Activated naive CD4-positive, alpha-beta T cell treated with anti-CD3 and anti-CD28 coated beads, Interleukin-2, amount 50 U/mL, for 16 hours (primary cell): ENCODE measurements at places on chromosomes 3 and 15.

DNA sequence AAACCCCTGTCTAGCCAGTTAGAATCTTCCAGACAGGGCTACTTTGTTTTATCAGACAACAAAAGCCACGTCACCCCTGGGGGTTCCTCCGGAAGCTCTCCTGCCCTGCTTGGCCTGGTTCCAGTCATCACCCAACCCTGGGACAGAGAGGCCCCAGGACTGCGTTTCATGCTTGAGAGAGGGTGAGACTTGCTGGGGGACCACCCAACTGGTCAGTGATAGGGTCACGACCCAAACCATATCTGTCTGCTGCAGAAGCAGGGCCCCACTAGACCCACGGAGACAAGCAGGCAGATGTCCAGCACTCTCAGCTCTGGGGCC lies 1.2 kb downstream of the NT5DC2 start:
- no peak for DNase-seq

GRCh38 chr3:74661672-74662071 lies 47.2 kb upstream of the CNTN3 start:
- DNase-seq = no peak

DNA sequence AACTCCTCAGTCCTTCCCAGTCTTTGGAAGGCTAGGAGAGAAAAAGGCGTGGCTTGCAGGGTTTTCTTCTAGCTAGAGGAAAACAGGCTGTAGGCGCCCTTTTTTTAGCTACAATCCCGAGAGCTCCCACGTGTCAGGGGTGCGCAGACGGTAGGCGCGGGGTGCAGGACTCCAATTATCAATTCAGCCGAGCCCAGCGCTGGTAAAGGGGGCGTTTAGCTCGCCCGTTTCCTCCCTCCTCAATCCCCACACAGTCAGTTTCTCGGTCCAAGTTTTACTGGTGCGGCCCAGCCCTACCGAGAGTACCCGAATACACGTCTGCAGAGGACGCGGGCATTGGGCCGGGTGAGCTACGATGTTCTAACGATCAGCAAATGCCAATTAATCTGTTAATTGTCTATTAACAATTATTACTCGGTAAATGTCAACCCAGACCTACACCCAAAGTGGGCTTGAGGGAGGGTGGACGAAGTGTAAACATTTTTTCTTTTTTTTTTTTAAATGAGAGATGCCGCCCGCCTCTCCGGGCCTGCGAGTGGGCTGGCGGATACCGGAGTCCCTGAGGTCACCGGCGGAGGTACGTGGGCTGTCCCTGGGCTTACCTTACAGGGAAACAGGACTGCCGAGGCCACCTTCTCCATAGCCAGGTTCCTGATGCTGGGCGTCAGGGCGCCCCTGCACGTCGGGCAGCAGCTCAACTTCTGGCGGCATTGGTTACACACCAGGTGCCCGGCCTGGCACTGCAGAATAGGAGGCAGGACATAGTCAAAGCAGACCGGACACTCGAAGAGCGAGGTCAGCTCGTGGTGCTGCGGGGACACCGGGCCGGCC lies 923 bp downstream of the SIAH2 start:
- DNase-seq = peak; percentile 49

- DNase-seq = no peak
Measured at GRCh38 chr3:170734735-170735065, 135.3 kb downstream of the RPL22L1 start.

GRCh38 chr3:72665701-72666446 lies 182.4 kb downstream of the SHQ1 start:
- peak; percentile 50 for DNase-seq

DNA sequence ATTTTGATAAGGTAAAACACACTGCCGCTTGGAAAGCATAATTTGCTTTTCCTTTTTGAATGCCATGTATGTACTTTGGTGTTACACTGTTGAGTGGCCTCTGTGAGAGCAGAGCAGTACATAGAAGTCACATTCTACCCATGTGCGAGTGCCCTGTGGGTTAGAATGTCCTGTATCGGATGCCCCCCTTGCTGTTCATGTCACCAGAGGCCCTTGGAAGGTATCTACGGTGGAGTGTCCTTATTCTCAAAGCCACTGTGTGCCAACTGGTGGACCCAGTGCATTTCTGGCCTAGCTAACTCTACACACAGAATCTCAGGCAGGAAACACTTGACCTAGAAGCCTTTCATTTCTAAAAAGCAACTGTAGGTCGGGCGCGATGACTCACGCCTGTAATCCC lies 137.0 kb downstream of the GHSR start:
- no peak for DNase-seq

GRCh38 chr15:62648954-62649353 lies 393.6 kb upstream of the TPM1 start:
- DNase-seq = no peak

DNA sequence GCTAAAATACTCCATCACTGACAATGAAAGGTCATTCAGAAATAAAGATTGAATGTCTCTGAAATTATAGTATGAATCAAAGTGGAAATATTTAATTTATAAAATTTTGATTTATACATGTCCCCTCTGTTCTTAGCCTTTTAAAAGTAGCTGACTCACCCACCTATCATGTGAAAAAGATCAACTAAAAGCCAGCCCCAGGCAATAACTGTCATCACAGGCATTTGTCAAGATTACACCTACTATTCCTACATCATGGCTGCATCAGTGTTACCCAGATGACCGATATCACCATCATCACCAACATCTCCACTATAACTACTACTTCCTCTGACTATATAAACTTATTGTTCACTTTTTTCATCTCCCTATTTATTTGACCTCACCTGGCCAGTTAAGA lies 14.3 kb upstream of the PIK3R4 start:
- no peak for DNase-seq

DNA sequence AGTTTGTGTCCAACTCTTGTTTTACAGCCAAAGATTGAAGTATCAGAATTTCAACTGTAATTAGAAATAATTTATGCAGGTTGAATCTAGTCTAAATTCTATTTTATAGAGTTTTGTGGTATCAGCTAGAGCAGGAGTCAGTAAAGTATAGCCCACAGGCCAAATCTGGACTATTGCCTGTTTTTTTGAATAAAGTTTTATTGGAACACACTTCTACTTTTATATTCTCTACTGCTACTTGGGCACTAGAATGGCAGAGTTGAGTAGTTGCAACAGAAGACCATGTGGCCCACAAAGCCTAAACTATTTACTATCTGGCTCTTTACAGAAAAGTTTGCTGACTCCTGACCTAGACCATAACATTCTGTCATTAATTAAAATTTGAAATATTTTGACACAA lies 36.3 kb downstream of the TFG start:
- no peak for DNase-seq

GRCh38 chr3:133711013-133711412 lies 35.2 kb upstream of the TF start:
- no peak for DNase-seq

GRCh38 chr15:85318732-85319076 lies 61.7 kb upstream of the AKAP13 start:
- DNase-seq = no peak

GRCh38 chr15:37973856-37974255 lies 39.4 kb downstream of the TMCO5A start:
- no peak for DNase-seq

- DNase-seq = no peak
Measured at GRCh38 chr3:117548600-117548999, 839.0 kb downstream of the TUSC7 start.

GRCh38 chr3:185328324-185329004 lies 34.5 kb upstream of the MAP3K13 start:
- no peak for DNase-seq

DNA sequence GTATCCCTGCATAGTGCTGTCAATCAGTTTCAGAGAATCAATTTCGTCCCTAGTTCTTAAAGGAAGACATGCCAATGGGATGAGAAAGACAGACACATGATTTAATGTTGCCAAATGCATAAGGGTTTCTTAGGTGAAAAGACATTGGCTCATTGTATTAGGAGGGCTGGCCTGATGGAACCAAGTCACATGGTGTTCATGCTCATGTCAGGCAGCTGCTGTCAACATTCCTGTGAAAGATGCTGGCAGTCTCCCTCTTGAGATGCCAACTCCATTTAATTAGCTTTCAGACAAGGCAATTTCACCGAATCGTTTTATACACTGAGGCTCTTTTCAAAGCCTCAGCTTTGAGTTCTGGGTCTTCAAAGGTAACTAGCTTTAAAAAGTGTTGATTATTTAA lies 16.1 kb upstream of the IL1RAP start:
- no peak for DNase-seq

DNA sequence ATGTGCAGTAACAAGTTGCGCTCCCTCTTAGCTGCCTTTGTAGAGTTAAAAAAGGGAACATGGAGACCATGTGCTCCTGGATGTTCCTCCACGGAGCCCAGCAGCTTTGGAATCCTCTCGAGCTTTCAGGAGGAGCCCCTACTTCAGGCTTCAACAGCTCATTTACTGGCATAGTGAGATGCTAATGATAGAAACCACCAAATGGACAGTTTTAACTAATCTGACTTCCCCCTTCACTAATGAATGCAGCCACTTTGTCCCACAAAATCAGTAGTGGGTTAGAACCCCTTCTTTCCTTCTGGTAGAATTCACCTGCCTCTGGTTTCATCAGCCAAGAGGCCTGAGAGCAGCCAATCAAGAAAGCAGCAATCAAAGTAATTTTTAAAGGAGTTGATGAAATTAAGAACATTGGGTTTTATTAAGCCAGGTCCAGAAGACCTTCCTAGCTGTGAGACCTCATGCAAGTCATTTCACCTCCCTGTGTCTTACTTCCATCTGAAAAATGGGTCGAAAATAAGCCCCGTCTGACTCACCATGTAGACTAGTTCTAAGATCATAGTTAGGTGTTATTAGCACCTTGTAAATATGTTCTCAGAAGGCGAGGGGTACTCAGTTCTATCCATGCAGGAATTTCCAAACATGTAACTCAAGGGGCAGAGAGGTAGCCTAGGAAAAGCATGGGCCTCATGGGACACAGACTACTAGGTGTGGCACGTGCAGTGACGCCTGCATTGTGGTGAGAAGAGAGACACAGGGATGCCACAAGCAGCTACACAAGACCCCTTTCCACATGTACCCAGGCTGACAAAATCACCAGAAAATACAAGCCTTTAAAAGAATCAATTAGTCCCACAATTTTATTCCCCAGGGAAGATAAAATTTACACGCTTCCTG lies 179.7 kb upstream of the LPP start:
- no peak for DNase-seq

- DNase-seq = no peak
Measured at GRCh38 chr3:133763797-133764683, 17.8 kb downstream of the TF start.

DNA sequence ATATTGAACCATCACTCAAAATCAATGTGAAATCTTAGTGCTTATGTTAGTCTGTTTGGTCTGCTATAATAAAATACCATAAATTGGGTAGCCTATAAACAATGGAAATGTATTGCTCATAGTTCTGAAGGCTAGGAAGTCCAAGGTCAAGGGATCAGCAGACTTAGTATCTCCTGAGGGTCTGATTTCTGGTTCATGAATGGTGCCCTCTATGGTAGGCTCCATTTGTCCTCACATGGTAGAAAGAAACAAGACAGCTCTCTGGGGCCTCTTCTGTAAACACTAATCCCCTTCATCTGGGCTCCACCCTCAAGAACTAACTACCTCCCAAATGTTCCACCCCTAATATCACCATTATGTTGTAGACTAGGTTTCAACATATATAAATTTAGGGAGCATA lies 15.0 kb upstream of the EOMES start:
- no peak for DNase-seq

- DNase-seq = no peak
Measured at GRCh38 chr15:74653426-74654102, 37.9 kb downstream of the CLK3 start.

GRCh38 chr3:52705438-52705687 lies 228 bp downstream of the GLT8D1 start:
- no peak for DNase-seq

DNA sequence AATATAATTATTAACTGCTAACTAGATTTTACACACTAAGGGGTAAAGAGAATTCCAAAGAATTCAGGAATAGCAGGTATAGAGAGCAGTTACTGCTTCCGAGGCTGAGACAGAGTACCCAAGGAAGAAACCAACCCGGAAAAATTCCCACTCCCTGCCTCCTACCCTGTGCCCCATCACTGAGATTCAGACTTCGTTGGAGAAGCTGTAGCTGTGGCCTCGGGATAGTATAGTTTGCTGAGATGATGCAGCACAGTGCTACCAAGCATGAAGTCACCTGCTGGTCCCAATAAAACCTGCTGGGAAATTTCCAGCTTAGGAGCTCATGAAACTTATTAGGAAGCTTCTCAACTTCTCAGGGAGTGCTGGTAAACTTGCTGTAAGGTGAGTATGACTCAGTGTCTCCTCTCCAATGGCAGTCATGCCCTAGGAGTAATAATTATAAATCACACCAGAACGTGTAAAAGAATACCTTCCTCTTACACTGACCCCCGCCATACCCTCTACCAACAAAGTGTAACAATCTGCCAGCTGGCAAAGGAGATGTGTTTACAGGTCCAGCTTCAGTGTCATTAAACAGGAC lies 215.2 kb upstream of the ROBO2 start:
- DNase-seq = no peak

DNA sequence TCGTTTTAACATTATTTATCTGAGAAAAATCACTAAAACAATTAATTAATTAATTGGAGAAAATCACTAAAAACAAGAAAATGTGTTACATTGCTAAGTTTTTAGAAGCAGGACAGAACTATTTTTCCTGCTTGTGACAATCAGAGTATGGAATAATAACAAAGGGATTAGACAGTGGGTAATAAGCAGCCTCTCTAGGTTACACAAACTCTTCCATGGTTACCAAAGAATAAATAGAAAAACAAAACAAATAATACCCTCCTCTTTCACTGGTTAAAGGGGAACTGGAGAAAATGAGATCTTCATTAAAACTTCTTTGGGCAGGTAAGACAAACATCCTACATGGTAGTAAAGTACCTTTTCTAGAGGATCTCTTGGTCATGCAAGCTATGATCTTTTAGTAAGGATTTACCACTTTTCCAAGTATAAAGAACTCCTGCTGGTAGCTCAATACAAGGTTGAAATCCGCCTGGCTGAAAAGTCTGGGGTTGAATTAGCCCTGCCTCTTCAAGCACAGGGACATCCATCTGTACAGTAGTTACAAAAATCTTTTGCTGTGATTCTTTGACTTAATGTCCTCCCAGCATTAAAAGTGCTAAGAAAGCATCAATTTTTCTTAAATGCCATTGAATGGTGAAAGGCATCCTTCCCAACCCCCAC lies 2.5 kb upstream of the PLCH1 start:
- DNase-seq = no peak

GRCh38 chr3:107949394-107949970 lies 141.3 kb downstream of the CD47 start:
- no peak for DNase-seq

- DNase-seq = no peak
Measured at GRCh38 chr3:163644172-163644571, 1434.1 kb downstream of the SI start.

- no peak for DNase-seq
Measured at GRCh38 chr3:41920406-41920965, 41.4 kb downstream of the ULK4 start.

GRCh38 chr15:69340243-69340900 lies 41.7 kb downstream of the PAQR5 start:
- DNase-seq = no peak

GRCh38 chr3:45572755-45573154 lies 21.8 kb upstream of the LIMD1 start:
- no peak for DNase-seq

- no peak for DNase-seq
Measured at GRCh38 chr3:114420072-114420471, 126.2 kb downstream of the TIGIT start.
